ENCODE measurements at places on chromosomes 6 and 20.

- peak; percentile 93 for DNase-seq
These were observed 26.9 kb downstream of the FAM50B start for GRCh38 chr6:3876101-3876500.

- peak; percentile 71 for DNase-seq
These were observed 10.1 kb downstream of the HFE start for GRCh38 chr6:26097268-26097875.

DNA sequence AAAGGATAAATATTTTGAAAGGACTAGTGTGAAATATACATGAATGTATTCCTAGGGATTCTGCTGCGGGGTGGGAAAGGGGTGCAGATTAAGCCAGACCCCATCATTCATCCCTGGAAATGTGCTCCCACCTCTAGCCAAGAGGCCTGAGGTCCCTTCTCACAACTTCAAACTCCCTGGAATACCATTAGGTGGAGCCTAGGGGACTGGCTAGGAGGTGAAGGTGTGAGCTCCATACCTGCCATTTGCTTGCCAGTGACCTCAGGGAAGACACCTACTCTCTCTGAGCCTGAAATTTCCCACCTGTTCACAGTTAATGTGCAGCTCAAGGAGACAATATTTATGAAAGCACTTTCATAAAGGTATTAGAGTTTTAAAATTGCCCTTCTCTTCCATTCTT, 4.7 kb upstream of the CCN2 start:
- no peak for DNase-seq

GRCh38 chr6:6820641-6821238, 232.2 kb downstream of the LY86 start:
- DNase-seq = no peak

DNA sequence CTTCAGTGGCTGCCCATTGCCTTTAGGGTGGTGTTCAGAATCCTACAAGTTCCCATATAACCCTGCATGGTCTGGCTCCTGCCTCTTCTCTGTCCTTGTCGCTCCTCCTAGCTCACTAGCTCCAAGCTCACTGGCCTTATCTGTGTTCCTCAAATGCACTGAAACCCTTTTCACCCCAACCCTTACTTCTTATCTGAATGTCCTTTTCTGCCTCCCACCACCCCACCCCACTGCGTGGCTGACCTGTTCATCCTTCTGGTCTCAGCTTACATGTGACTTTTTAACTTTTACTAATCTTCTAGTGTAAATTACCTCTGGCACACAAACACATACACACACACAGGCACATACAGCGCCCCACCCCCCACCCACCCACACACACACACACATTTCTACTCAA, 41.0 kb upstream of the GLP1R start:
- DNase-seq = no peak

DNA sequence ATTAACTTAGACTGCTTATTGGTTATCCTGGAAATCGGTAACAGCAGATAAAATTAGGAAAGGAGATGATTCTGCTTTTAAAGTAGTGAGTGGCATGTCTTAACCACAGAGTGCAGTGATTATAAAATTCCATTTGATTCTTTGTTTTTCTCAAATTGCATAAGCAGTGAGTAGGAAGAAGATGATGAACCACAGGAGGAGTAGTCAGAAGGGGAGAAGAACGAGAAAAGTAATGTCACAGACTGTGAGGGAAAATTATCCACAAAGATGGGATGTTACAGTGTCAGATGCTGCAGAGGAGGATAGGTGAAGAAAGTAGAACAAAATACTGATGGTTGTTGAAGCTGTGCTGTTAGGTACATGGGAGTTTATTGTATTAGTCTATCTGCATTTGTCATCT, 63.0 kb downstream of the ITCH start:
- no peak for DNase-seq

- peak; percentile 29 for DNase-seq
These were observed 28.6 kb downstream of the RALY start for GRCh38 chr20:34022151-34022838.

DNA sequence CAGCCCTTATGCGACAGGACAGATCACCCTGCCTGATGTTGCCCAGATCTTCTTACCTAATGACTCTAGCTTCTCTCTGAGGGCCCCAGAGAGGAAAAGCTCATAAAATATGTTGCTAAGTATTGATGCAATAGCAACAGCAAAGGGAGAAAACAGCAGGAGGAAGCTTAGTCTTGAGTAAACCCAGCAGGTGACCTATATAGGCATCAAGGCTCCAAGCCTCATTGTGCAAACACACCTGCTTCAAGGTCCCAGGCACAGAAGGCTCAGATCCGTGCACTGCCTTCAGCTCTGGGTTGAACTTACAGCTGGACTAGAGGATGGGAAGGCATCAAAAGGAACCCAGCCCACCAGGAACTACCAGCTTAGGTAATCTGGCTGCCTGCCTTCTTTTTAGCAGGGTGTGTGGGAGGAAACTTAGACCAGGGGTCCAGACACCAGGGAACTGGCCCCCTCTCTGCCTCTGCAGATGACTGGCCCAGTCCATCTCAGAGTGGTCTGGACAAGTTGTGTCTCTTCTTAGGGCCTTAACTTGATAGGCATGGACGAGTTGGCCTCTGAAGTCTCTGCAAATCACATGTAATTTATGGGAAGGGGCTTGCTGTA, 34.4 kb downstream of the TGM3 start:
- no peak for DNase-seq

DNA sequence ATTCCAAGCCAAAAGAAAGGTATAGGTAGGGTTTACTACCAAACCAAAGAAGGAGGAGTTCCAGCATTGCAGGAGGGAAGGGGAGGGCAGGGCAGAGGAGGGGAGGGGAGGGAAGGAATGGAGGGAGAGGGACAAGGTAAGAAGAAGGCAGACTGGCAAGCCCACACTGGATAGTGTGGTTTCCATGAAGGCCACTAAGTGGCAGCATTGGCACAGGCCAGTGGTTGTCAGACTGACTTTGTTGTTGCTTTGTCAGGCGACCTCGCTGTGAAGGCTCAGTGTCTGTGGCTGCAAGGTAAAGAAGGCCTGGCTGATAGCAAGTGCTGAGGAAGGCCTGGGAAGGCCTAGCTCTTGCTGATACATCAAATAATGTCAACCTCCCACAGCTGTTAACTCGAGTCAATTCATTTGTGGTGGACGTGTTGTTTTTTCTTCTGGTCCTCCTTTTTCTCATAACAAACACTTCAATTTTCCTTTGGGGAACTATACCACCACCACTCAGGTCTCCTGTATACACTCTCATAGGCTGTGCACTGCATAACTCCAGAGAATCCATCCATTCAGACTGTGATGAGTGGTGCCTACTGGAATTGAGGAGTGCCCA, 7.7 kb upstream of the ZNF334 start:
- DNase-seq = peak; percentile 48

GRCh38 chr20:60087563-60088105, 129.4 kb downstream of the CDH26 start:
- DNase-seq = no peak

DNA sequence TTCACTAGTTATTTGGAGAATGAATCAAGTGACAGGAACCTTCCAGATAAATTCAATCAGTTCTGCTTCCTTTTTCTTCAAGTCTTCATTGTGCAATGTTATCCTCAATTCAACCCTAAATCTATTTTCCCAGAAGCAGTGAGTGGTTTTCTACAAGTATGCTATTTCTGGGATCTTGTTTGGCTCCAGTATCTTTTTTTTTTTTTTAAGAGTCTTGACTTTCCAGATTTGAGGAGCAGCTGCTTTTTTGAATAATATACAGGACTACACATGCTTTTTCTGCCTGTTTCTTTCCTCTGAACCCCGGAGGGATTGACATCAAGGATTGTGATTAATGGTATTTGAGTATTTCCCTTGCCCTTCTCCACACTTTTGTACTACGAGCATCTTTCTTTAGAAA, 339.2 kb upstream of the JAG1 start:
- DNase-seq = peak; percentile 63

- peak; percentile 69 for DNase-seq
These were observed 1.3 kb upstream of the SMPDL3A start for GRCh38 chr6:122787721-122788120.

DNA sequence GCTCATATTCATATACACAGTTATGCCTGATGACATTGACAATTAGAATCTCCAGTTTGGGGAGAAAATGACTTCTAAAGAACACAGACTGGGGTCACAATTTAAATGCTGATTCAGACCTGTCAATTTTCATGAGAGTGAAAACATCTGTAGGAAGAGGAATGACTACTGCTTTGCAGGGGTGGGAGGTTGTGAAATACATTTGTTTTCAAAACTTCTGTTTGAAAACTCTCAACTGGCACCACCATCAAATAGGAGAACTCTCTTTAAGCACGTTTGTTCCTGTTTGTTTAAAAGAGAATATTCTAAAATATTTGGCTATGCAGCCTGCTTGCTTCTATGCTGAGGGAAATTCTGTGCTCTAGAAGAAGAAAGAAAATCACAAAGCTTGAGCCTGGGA, 50.8 kb upstream of the ADGRF5 start:
- peak; percentile 23 for DNase-seq

GRCh38 chr6:38088829-38089228, 269.3 kb downstream of the ZFAND3 start:
- DNase-seq = no peak

- DNase-seq = no peak
These were observed 26.8 kb downstream of the MANBAL start for GRCh38 chr20:37316116-37316774.

DNA sequence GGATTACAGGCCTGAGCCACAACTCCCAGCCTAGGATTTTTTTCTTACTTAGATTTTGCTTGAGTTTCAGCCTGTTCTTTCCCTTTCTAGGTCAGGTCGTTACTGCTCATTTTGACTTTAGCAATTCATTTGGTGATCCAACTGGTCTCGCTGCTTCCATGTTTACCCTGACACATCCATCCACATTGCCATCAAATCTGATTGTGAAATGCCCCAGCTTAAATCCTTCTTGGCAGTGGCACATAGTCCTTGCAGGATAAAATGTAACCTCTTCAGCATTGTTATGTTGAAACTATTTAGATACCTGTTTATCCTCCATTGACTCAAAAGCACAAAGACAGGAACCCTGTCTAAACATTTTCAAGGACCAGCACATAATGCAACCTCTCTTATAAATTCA, 77.2 kb downstream of the DNAH8 start:
- DNase-seq = no peak

GRCh38 chr6:12614456-12614855, 102.1 kb upstream of the PHACTR1 start:
- DNase-seq = peak; percentile 37

GRCh38 chr20:20143165-20143564, 90.8 kb downstream of the CFAP61 start:
- DNase-seq = no peak

DNA sequence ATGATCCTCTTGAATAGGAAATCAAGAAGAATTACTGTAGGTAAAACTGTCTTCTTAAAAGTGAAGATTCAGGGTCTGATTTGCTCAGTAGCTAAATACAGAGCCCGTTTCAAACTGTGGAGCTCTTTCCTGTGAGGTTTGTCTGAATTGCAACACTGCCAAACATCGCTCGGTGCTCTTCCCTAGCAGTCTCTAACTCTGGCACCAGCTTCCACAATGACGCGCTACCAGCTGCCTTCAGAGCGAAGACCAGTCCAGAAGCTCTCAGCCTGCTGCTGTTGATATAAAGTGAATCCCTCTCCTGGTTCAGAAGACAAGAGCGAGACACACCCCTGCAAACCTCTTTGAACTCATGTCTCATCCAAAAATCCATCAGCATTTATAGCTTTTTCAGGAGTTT, 447.0 kb downstream of the LMBRD1 start:
- DNase-seq = no peak

- DNase-seq = no peak
These were observed 6.7 kb downstream of the PFDN4 start for GRCh38 chr20:54214566-54214965.

GRCh38 chr6:39471954-39472659, 149.6 kb upstream of the KCNK16 start:
- no peak for DNase-seq

GRCh38 chr6:102820098-102820497, 1426.6 kb downstream of the GRIK2 start:
- no peak for DNase-seq

GRCh38 chr6:12622566-12622965, 94.0 kb upstream of the PHACTR1 start:
- no peak for DNase-seq

DNA sequence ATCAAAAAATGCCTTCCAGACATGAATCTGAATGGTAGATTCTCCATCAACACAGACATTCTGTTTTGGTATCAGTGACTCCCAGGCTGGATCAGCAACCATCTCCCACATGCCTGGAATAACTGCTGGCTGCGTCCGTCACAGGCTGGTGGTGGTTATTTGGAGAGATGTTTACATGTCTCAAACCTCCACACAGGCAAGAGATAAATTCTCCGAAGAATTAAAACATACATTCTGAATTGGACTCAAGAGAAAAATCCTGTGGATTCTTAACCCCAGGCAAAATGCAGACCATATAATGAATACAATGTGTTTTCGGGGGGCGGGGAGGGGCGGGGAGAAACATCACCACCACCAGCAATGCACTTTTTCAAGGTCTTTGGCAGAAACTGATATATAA, 108.2 kb downstream of the THBS2 start:
- DNase-seq = peak; percentile 87

DNA sequence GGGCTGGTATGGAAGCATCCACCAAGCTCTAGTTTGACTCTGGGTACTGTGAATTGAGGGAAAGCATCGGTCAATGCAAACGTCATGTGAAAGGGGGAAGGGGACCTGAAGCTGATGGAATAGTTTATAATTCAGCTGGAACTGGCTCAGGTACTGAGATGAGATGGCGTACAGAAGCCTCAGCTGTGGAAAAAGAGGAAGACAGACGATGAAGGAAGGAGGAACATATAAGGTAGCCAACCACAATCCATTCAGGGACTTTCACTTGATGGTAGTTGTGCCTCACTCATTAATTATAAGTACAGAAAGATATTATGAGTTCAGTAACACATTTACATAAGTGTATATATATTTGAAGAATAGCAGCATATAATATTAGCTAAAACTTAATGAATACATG, 2.7 kb downstream of the CALHM5 start:
- DNase-seq = no peak

DNA sequence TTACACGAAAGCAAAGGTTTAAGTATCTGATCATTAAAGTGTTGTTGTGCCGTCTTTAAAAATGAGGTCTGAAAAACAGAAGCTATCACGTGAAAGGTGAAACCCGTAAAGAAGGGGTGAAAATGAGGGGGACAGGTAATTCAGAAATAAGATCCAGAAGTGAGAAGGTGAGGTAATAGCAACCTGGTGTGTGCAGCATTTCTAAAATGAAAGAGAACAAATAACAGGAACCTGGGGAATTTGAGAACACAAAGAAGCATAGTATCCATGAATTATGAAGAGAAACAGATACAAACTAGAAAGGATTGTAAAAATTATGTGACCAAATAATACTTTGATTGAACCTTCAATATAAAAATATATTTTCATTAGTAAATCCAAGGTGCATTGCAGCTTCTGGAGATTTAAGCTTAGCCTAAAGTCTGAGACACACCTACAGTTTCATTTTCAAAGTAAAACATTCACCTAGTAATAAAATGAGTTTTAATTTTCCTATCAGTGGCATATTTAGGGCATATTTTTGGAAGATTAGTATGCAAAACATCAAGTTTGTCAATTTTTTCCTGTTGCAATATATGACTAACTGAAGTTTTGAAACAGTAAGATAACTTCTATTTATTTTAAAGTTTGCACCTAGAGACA, 1.4 kb downstream of the HEY2 start:
- DNase-seq = no peak
